ENCODE measurements at places on chromosomes 3 and 15.

- DNase-seq: no peak
Observed at GRCh38 chr3:3356846-3357245, 177.4 kb upstream of the CRBN start.

- no peak for DNase-seq
Observed at GRCh38 chr3:172065527-172065926, 26.1 kb downstream of the FNDC3B start.

DNA sequence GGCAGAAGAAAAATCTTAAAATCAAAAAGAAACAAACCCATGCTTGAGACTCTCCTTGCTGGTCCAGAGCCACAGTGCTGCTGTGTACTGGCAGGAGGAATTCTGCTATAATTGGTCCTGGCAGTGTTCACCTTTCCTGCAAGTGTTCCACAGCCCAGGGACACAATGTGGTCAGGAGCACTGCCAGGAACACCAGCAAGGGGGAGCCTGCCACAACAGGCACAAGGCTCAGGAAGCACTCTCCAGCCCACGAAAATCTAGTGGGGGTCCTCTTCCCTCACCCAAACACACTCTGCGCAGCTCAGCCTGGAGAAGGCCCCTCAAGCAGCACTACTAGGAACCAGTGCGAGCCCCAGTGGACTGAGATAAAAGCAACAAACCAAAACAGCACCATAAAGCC, 92.9 kb downstream of the UBE3A start:
- no peak for DNase-seq

GRCh38 chr3:4522947-4523346, 29.8 kb downstream of the ITPR1 start:
- no peak for DNase-seq

DNA sequence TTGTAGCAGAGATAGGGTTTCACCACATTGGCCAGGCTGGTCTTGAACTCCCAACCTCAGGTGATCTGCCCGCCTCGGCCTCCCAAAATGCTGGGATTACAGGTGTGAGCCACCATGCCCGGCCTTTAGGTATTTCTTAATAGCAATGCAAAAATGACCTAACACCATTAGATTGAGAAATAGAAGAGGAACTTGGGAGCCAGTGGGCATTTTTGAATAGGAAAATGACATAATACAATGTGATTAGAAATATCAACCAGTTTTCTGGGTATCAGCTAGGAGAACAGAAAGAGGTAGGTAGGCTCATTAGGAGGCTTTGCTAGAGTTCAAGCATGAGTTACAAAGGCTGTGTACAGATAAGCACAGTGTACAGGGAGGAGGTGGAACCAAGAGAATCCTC, 101.8 kb upstream of the TBC1D5 start:
- no peak for DNase-seq

DNA sequence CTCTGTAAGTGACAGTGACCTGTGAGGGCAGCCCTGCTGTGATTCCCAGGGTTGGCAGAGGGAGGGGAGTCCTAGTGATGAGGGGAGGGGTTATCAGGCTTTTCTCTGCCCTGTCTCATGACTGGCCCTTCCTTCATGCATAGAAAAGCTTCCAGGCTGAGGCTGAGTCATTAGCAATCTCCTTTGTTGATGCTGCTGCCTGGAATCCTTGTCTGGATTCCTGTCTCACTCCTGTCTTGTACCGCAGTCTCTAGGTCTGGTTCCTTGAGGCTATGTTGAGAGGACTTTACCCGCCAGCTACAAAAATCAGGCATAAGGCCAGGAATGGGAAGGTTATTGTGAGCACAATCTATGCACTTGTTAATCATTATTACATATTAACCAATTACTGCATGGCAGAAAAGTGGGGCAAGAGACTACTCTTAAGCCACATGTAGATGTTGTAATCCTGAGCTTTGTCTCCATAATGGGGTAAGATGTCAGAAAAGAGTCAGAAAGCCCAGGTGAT, 7.2 kb downstream of the KLHL6 start:
- no peak for DNase-seq

DNA sequence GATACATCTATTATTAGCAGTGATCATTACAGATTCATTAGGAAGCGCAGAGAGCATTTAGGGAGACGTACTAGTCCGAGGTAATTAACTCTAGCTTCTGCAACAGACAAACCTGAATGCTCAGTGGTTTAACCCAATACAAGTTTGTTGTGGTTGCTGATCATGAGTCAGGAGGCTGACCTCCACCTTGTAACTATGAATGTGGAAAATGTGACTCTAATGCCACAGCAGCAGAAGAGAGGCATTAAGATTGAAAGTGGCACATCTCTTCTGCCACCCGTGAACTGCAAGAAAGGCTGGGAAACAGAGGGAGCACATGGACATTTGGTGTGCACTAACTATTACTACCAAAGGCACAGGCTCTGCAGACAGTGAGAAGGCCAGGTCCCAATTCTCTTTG, 71.2 kb upstream of the C3orf80 start:
- no peak for DNase-seq

DNA sequence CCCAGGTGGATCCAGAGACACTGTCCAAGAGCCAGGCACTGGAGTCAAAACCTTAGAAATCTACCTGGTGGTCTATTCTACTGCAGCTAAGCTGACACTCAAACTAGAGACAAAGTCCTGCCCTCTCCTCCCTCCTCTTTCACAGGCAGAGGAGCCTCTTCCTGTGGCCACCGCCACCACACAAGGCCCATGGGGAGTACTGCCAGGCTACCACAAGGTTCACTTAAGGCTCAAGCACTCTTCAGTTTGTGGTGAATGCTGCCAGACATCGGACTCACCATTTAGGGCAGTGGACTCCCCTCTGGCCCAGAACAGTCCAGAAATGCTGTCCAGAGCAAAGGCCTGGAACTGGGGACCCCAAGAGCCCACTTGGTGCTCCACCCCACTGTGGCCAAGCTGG, 160.9 kb downstream of the ADAMTS17 start:
- DNase-seq: no peak

GRCh38 chr15:38040615-38041014, 106.2 kb downstream of the TMCO5A start:
- DNase-seq: no peak

DNA sequence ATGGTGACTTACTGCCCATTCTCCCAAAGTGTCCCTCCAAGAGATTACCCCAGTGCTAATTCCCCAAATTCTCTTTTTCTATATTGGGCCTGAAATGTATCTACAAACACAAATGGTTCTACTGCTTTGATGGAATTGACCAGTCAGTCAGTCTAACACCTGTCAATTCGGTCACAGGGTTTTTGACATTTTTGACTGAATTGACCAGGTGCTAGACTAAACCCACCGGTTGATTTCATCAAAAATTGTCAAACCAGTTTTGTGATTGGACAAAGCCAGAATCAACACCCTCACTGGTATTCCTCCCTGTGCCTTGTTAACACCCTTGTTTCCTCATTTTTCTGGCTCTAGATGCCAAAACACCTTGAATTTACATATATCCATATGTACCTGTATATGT, 398.4 kb upstream of the NR2F2 start:
- DNase-seq: no peak

DNA sequence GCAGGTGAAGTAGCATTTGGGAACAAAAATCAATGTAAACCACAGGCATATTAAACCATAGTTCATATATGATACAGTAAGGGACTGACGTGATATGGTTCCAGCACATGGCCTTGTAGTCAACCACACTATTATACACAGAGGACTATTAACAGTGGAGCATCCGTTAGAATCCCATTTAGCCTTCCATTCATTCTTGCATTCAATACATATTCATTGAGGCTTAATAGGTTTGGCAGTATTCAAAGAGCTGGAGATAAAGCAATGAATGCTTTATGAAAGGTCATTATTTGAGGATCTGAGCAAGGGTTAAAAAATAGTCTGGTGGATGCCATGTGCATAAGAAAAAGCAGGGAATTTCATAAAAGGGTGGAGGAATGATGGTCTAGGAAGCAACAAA, 89.1 kb downstream of the MME start:
- no peak for DNase-seq

GRCh38 chr3:63130625-63131024, 147.5 kb upstream of the SYNPR start:
- no peak for DNase-seq

- DNase-seq: no peak
Observed at GRCh38 chr3:122295266-122296062, 29.6 kb upstream of the CSTA start.

GRCh38 chr3:194458131-194458530, 28.7 kb downstream of the ATP13A3 start:
- no peak for DNase-seq

- DNase-seq: no peak
Observed at GRCh38 chr3:49659756-49660155, 14.4 kb upstream of the APEH start.

- DNase-seq: no peak
Observed at GRCh38 chr3:93867425-93867824, 106.3 kb downstream of the PROS1 start.

GRCh38 chr15:65377105-65377975, 462 bp downstream of the IGDCC3 start:
- no peak for DNase-seq

DNA sequence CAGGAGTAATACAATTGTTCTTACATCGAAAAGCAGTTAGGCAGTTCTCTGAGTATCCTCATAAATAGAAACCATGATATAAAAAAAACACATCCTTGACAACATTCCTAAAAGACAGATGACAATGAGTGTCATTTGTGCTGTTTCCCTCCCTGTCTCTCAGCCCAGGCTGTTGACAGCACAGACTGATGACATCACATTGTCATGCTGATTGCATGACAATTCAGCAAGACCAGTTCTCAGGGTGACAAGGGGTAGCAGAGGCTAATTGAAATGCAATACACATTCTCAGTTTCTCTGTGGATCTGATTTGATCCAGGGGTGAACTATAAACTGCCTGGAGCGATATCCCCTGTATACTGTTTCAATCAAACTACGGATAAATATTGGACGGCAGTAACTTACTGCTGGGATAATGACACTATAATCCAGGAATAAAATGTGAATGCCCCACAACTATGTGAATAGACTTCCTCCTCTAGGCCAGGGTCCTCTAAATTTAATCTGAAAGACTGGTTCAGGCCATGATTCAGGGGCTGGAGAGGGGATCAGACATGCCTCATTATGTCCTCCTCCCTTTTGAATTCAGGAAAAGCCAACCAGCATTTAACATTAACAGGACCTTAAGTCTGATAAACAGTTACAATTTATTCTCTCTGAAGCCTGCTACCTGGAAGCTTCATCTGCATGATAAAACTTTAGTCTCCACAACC, 16.7 kb upstream of the EIF1B start:
- no peak for DNase-seq

DNA sequence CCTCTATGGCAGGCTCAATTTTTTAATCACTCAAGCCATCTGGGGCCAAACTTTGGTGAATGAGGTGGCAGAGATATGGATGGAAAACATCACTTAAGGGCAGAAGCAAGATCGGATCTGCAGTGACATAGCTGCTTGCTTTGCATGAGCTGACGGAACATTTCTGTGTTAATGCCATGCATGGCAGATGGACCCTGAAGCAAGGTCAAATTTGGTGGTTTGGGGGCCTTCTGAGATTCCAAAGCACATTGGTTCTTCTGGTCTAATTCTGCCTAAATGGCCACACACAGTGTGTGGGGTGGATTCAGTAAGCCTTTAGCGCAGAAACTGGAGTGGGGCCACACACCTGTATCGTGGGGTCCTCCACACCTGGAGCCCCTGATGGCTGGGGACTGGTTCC, 38.3 kb upstream of the BCL2L10 start:
- no peak for DNase-seq

GRCh38 chr3:112085735-112086075, 484 bp upstream of the C3orf52 start:
- no peak for DNase-seq

GRCh38 chr3:183158551-183159006, 4.0 kb downstream of the LAMP3 start:
- no peak for DNase-seq

GRCh38 chr3:112688085-112688769, 47.3 kb upstream of the CCDC80 start:
- DNase-seq: no peak

DNA sequence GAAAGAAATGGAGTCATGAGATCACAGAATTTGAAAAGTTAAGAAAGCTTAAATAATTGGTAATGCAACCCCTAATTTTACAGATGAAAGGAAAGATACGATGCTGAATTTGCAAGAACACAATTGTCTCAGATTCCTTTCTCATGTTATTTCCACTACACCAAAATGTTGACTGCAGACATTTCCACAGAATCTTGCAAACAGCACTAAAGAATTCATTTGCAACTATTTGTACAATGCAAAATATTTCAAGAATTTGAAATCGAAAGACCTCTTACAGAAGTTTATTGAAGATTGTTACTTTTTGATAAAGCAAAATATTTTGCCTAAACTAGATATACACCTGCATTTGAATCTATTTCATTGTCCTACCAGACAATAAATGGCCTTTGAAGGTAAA, 194.1 kb upstream of the KCNMB2 start:
- no peak for DNase-seq

- DNase-seq: no peak
Observed at GRCh38 chr3:135800071-135800549, 165.4 kb upstream of the PPP2R3A start.

GRCh38 chr15:74573987-74574386, 33.0 kb downstream of the ARID3B start:
- no peak for DNase-seq

DNA sequence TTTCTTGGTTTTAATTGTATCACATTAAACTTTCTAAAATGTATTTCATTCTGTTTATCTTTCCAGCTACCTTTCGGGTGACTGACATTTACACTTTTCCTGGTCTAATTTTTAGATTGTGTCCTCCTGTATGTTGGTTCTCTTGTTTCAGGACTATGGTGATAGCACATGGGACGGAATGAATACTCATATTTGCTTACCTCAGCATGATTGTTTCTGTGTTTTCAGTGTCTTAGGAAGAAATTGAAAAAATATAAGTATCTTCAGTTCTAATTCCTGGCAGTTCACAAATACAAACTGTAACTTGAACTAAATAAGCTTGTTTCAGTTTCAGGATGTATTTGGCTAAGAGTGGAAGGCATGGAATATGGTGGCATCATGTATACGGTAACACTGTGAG, 80.1 kb upstream of the ROBO1 start:
- DNase-seq: no peak

GRCh38 chr3:71629289-71629688, 45.8 kb upstream of the FOXP1 start:
- DNase-seq: no peak

Data from cortex of kidney (tissue), 1 donor.